Stimulated activated CD4-positive, alpha-beta T cell treated with anti-CD3 and anti-CD28 coated beads, Interleukin-2, amount 100 ng/mL, for 48 hours (primary cell): ENCODE measurements at places on chromosomes 16 and 17.

GRCh38 chr17:72699545-72699944, 392.9 kb downstream of the SLC39A11 start:
- no peak for DNase-seq

DNA sequence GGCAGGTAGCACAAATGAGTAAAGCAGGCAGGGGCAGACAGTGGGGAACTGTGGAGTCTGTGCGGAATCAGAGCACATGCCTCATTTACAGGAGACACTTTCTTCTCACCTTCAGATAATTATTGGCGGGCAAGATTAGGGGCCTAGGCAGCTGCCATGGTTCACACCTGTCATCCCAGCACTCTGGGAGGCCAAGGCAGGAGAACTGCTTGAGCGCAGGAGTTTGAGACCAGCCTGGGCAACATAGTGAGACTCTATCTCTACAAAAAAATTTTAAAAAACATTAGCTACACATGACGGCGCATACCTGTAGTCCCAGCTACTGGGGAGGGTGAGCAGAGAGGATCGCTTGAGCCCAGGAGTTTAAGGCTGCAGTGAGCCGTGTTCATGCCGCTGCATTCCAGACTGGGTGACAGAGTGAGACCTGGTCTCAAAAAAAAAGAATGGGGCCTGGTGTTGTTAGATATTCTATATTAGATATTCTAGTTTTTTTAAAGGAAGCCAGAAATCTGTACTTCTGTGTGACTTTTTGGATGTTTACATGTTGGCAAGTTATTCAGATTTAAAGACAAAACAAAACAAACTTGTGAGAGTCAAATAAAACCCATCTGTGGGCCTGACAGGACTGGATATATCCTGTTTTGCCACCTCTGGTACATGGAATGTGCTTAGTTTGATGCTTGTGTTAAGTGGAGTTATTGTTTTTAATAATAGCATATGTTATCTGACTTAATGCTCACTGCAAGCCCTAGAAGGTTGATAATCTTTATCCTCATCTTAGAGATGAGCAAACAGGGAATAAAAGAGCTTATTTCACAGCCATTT, 4.9 kb upstream of the LPCAT2 start:
- no peak for DNase-seq

DNA sequence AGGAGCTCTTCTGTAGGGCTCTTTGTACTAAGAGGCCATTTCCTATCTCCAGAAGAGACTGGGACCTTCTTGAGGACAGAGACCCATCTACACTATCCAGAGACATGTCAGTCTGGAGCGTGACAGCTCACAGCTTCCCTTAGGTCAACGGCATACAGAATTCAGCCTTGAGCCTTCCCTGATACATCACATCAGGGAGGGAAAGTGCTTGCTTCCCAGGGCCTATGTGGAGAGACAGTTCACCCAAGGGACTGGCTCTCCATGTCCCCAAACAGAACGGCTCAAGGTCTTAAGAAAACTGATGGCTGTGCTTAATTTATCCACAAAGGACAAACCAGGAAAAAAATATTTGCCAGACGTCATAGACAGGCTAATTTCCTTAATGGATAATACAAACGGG, 7.7 kb downstream of the CENPV start:
- no peak for DNase-seq

GRCh38 chr17:80781211-80781610, 210.4 kb upstream of the CHMP6 start:
- DNase-seq, result no peak

GRCh38 chr16:15672514-15673167, 22.6 kb downstream of the NDE1 start:
- peak; percentile 38 for DNase-seq

DNA sequence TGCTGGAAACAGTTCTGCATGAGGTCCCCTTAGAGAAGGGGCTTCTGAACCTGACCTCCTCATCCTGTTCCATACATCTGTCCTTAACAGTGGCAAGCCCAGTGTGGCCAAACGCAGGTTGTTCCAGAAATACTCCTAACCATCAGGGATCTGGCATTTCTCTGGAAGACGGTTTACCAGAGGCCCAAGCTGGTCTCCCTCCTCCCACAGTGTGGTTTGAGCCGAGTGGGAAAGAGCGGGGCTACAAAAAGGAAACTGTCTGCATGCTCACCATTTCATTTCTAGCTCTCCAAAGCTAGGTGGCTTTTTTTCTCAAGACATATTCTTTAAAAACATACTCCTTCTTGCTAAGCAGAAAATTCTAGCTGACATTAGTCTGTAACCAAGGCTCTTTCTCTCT, 6.0 kb downstream of the MXRA7 start:
- no peak for DNase-seq

DNA sequence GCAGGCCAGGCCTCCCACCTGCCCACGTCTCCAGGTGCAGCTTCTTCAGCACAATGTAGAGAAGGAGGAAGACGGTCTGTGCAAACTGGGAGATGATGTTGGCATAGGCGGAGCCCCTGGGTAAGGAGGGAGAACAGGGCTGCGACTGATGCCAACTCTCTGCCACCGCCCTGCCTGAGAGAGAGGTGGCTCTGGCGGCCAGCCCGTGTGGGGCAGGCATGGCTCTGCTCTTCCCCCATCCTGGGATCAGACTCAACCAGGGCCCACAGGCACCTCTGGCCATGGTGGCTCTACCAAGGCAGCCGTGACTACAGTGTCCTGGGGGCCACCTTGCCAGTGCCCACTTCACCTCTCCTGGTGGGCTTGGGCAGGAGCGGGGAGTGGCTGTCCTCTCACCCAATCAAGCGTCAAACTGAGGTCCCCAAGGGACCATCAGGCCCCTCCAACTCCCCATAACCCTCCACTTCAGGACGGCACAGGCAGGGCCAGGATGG, 8.6 kb downstream of the SLC47A2 start:
- no peak for DNase-seq

GRCh38 chr16:19776565-19776964, 58.5 kb downstream of the IQCK start:
- DNase-seq, result no peak

GRCh38 chr17:53628011-53628410, 194.7 kb upstream of the KIF2B start:
- DNase-seq, result no peak

GRCh38 chr16:54509456-54509855, 222.9 kb upstream of the IRX3 start:
- DNase-seq, result no peak
